ENCODE measurements at places on chromosomes 1 and 21.

DNA sequence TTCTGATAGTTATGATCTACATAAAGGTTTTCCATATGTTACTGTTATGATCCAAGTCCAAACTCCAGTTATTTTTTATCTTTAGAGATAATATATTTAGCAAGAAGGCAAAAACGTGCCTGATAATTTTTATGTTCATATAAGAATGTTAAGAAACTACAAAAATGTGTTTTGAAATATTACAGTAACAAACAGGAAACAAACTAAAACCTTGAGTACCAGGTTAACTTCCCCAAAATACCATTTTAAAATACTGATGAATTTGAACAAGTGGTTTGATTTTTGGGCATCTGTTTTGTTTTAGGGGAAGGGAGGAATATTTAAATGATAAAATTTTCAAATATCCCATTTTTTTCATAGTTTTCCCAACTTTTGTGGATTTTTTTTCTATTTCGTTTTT is 124.8 kb downstream of the NR5A2 start:
- no peak for DNase-seq

GRCh38 chr1:110487726-110488125 is 31.2 kb downstream of the KCNA10 start:
- DNase-seq = no peak

DNA sequence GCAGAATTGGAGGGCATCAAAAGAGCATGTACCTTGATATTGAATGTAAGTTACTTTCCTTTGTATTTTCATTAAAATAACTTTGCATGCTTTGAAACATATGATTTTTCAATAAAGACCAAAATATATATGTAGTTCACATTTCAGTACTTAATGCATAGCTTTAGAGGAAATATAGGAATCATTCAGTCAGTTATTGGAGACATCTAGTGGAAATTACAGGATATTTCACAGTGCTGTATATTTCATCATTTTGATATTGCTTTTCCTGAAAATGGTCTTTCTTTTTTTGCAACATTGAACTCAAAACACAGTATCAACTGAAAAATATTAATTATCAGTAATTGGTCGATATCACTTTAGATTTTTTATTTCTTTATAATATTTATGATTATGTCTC is 375.8 kb downstream of the NCAM2 start:
- no peak for DNase-seq

GRCh38 chr1:167842872-167843271 is 71.1 kb downstream of the ADCY10 start:
- DNase-seq = no peak

GRCh38 chr1:50148142-50148923 is 39.6 kb downstream of the ELAVL4 start:
- DNase-seq = no peak

GRCh38 chr1:15343099-15343498 is 66.6 kb upstream of the EFHD2 start:
- DNase-seq = no peak

GRCh38 chr1:229108598-229109201 is 162.2 kb upstream of the RAB4A start:
- no peak for DNase-seq

GRCh38 chr1:199044191-199044590 is 405.4 kb downstream of the PTPRC start:
- DNase-seq = no peak

GRCh38 chr1:59707178-59707791 is 107.5 kb upstream of the HOOK1 start:
- DNase-seq = peak; percentile 66

- no peak for DNase-seq
Observed at GRCh38 chr1:53359934-53360276, 32.0 kb upstream of the LRP8 start.

GRCh38 chr1:25705699-25706098 is 89.1 kb downstream of the MAN1C1 start:
- DNase-seq = no peak

- DNase-seq = no peak
Observed at GRCh38 chr1:97500760-97501159, 420.1 kb downstream of the DPYD start.

GRCh38 chr1:24253571-24253970 is 65.6 kb upstream of the GRHL3 start:
- no peak for DNase-seq

DNA sequence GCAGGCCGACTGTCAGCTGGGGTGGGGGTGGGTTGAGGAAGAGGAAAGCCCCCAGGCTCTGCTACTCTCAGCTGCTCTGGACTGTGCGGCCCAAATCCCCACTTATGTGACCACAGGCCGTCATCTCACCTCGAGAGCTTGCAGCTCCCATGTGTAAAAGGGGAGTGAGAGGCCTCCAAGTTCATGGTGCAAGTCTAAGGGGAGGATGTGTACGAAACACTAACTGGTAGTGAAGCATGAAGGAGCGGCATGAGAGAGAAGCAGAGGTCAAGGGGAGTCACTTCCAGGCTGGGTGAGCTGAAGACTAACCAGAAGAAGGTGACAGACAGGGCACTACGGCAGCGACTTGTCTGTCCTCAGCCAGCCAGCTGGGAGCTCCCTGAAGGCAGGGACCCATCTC is 43.8 kb downstream of the GLIS1 start:
- DNase-seq = no peak

GRCh38 chr1:232890340-232890943 is 60.0 kb upstream of the NTPCR start:
- no peak for DNase-seq

DNA sequence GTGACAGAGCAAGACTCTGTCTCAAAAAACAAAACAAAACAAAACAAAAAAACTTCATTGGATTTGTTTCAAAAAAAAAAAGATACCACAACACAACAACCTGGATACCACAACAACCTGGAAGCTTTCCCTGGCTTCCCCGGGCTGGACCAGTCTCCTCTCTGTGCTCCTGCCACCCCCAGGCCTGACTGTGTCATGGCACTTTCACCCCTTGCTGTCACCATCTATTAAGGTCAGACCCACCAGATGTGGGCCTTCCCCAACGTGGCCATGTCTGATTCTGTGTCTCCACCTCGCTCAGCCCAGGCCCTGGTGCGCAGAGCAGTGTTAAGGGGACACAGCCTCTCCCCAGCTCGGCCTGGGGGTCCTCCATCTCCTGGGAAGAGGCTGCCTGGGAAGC is 28.3 kb upstream of the ACOT11 start:
- DNase-seq = no peak

DNA sequence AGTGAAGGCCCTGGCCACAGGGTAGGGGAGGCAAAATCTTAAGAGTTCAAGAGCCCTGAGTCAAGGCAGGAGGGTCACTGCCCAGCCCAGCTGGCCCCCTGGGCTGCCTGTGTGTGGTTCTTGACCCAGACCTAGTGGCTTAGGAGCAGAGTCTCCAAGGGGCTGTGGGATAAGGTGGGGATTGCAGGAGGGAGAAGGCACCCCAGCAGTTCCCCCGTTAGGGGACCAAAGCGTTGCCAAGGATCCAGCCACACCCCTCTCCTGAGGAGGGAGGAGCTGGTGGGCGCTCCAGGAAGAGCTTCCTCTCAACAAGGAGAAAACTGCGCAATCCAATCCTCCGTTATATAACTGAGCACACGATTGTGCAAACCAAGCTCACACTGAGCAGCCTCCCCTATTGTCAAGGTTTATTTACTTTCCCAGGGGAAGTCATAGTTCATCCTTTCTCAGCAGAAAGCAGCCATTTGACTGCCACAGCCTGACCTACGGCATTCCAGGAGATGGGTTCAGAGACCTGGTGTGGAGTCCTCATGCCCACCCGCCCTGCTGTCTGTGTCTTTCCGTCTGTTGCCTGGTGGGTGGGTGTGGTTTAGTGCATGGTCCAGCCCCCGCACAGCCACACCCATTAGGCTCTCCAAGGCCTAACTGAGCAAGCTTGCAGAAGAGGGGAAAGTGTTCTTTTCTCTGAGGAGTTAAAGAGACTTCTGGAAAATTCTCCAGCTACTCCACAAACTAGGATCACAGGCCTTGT is 3.5 kb downstream of the EPHX1 start:
- DNase-seq = no peak

DNA sequence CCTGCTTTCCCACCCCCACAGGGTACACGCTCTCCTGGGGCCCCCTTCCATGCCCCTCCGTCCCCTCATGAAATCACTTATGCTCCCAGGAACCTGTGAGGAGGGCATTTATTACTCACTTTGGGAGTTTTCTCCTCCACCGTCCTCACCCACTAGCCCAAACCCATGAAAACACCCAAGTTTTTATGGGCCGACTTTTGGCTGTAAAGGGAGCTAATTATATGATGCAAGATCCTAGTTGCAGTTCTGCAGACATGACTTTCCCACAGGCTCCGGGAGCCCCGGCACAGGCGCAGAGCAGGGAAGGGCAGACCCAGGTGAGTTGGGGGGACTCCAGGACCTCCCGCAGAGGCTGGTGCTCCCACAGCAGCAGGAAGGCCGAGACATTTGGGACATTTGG is 29.7 kb downstream of the EPHA2 start:
- no peak for DNase-seq
